ENCODE measurements at places on chromosomes 4 and X. TPM values are rescaled to one million over a fixed set of nuclear protein-coding genes. Genes with fewer than 3 reads are reported as not detected.

ZXDB gene
- 4.8 TPM for polyA plus RNA-seq

DNA sequence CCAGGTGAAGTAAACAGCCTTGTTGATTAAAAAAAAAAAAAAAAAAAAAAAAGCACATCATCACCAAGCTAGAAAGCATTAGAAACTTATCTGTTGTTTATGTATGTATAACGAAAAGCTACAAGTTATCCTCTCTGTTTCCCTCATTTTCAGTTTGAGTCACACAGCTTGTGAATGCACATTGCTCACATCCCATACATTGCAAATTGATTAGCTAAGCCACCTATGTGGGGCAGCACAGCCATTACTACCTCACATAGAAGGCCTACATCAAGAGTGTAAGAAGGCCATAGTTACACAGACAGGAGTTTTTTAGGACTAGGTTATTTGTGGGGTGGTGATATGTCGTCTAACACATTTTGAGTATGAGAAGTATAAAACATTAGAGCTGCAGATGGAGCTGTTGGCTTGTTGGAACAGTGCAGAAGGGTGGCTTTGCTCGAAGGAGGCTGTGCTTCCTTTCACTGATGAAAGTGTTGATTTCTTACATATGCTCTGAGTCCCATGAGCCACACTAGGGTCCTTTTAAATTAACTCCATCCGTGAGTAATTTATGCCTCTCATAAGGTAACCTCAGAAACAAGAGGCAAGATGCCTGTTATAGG, 431.6 kb downstream of the GABRG1 start:
- no peak for DNase-seq

GRCh38 chr4:102789317-102789717, 28.5 kb upstream of the MANBA start:
- DNase-seq: no peak

KLF8 gene
- 0.01 TPM for polyA plus RNA-seq

DNA sequence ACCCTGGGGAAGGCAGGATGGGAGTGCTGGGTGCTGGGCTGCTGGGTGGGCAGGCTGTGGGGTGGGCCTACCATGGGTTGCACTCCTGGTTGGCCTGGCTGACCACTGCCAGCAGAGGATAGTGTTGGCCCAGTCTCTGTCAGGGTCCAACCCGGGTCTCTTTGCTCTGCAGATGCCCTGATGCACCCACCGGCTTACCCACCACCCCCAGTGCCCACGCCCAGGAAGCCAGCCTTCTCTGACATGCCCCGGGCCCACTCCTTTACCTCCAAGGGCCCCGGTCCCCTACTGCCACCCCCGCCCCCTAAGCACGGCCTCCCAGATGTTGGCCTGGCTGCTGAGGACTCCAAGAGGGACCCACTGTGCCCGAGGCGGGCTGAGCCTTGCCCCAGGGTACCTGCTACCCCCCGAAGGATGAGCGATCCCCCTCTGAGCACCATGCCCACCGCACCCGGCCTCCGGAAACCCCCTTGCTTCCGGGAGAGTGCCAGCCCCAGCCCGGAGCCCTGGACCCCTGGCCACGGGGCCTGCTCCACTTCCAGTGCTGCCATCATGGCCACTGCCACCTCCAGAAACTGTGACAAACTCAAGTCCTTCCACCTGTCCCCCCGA, 14.2 kb upstream of the ADD1 start:
- no peak for DNase-seq

RNF175 gene
- not detected for polyA plus RNA-seq

Data from A549 (cell line).